HCT116 (cell line): ENCODE measurements at places on chromosomes 3 and 15. TPM values are rescaled to one million over a fixed set of nuclear protein-coding genes. Genes with fewer than 3 reads are reported as not detected.
A peak's percentile ranks its signal among the peaks of the same experiment; 100 is the strongest.

- no peak for DNase-seq
These were observed 48.4 kb downstream of the TMEM45A start for GRCh38 chr3:100540791-100541334.

- peak; percentile 27 for DNase-seq
These were observed 3.0 kb upstream of the TLE3 start for GRCh38 chr15:70100474-70101341.

DNA sequence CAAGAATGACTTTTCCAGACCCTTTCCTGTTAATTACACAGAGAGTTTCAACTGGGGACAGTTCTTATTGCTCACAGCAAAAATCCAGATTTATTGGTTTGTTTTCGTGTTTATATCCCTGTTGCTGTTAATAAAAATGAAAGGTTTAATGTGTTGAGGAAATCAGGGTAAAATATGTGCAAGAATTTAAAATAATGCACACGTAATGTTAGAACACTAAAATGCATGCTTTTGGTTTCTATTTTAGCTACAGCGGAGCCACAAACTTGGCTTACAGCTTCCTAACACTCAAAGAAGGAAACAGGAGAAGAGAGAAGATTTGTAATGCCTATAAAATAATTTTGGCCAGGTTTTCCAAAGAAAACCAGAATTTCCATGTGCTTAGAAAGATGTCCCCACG is 62.7 kb downstream of the CASR start:
- DNase-seq: no peak

GRCh38 chr15:72749700-72750099 is 33.9 kb downstream of the ADPGK start:
- DNase-seq: no peak

DNA sequence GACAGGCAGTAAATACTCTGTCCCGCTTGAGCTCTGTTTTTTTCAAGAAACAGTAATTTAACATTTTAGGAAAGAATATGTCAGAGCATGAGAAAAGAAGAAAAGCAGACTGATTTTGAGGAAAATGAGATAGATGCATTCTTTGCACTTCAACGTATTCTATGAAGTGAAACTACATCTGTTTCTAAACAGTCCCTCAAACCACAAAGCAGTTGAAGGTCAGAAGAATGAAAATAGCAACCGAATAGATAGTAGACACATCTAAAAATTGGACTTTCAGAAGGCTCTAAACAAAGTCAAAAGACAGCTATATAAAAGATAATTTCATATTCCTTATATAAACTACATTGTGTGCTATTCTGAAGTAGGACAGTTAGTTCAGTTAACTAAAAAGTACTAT is 172.6 kb upstream of the LRRC3B start:
- DNase-seq: no peak

DNA sequence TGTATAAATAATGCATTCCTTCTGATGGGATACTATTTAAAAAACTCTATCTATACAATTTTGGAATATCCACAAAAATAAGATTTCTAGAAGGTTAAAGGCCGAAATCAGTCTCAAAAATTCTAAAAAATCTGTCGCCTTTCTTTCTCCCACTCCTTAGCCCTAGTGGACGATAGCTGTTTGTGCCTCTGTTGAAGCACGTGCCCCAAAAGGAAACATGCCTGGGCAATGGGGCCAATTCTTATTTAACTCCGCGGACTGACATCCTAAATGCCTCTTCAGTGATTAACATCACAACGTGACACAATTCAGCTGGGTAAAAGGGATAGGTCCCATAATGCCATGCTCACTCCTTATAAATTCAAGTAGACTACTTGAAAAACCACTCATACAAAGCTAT is 65.1 kb downstream of the GAP43 start:
- DNase-seq: no peak

ACKR2 gene
- 0.76 TPM for total RNA-seq

TMEM266 gene
- total RNA-seq: 0.91 TPM

- DNase-seq: no peak
These were observed 176.5 kb upstream of the PLSCR5 start for GRCh38 chr3:146781606-146782005.

GRCh38 chr3:136772709-136773108 is 20.5 kb upstream of the STAG1 start:
- DNase-seq: no peak

DNA sequence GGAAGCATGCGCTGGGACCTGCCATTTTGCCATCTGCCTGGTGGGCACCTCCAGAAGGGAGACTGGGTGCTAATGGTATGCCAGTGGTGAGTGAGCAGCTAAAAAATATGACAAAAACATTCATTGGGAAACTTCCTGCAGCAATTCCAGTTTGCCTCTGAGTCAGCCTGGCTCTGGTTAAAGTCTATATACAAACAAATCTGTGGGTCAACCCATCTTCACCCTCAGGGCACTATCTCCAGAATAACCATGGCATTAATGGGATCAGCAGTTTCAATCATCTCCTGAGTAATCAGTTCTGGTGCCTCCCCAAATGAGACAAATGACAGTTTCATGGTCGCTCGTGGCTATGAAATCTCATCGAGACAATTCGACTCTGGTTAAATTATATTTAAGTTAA is 21.5 kb downstream of the FRMD4B start:
- DNase-seq: no peak

DNA sequence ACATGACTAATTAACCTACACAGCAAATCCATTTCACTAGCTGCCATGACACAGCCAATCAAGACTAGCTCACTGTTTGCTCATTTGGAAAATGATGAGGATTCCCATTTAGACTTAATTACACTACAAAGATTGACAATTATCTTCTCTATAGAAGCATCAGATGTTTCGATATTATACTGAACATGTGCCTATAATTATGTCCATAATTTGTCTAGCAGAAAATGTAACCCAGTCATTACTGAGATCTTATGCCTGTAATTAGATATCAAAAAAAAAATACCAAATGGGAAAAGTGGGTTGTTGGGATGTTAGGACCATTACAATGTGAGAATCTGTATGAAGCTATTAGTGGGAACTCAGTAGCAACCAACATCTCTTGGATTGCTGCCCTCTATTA is 344.2 kb upstream of the MCTP2 start:
- DNase-seq: no peak

- DNase-seq: no peak
These were observed 310.7 kb upstream of the ZNF717 start for GRCh38 chr3:76096036-76096435.

- DNase-seq: no peak
These were observed 78.1 kb upstream of the LMOD3 start for GRCh38 chr3:69200384-69201068.

GRCh38 chr3:168497183-168497582 is 401.5 kb upstream of the GOLIM4 start:
- no peak for DNase-seq

BCL2A1 gene
- total RNA-seq: 0.44 TPM

DNA sequence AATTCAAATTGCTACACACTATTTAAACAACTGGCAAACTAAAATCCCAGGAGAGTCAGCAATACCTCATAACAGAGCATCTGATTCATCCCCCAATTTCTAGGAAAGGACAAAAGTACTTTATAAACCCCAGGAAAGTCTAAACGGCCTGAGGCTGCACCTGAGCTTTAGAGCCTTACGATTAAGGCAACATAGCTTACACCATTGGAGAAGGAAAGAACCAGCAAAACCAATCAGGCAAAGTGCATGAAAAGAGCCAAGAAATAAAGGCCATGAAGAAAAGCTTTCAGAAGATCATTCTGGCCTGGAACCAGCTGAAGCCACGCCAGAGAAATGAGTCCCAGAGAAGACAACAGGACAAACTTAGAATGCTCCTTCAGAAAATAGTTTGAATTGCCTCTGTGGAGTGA is 48.1 kb downstream of the PTPN9 start:
- no peak for DNase-seq

DNA sequence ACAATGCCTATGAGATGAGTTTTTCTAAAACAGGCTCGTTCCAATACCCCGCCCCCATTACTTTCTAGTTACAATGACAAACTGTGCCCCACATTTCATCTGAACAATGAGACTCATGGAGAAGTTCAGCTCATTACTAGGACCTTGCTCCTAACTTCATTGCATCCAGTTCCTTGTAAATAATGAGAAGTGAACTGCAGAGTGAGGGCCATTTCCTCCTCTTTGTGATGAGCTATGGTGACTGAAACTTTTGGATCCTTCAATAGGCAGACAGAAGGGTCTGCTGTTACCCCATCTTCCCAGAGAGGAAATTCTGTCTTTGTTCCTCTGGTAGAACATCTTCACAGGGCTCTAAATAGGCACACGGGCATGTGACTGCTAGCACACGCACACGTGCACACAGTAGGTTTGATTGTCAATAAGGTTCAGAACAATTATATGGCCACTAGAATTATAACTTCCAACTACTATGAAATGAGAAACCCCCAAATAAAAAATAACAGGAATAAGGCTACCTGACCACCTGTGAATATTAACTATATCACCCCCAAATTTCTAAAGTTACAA is 51.8 kb downstream of the SERP1 start:
- DNase-seq: no peak

IL17RC gene
- 17.6 TPM for total RNA-seq

DNA sequence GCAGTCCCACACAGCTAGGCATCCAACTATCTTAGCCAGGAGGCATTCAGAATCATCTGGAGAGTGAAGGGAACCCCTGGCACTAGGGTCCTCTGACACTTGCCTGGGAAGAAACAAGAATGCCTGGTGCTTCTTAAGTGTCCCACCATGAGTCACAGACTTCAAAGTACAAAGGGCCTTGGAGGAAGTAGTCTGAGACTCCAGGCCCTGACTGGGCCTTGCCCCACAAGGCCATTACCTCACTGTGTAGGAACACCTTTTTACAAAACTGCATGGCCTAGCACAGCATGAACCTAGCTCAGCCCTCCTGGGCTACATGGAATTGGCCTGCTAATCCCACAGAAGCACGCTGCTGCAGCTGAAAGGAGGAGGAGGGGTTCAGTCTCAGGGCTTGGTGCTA is 104.5 kb upstream of the SLCO2A1 start:
- no peak for DNase-seq

- no peak for DNase-seq
These were observed 86.6 kb downstream of the SNRK start for GRCh38 chr3:43372809-43373559.

CLDN16 gene
- total RNA-seq: not detected

DNA sequence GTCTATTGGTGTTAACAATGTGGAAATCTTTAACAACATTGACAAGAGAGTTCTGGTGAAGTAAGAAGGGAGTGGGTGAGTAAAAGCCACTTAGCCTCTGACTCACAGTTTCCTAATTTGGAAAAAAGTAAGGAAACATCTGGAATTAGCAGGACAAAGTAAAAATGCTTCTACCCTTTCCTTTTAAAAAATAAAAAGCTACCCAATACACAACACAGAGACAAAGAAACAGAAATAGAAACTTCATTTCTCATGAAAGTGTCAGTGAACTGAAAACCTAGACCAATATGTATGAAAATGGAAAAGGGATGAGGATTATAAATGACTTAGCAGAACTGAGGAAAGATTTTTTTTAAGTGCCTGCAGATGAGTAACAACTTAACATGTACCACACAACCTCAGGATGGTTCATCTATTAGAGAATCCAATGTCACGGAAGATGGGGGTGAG is 65.4 kb downstream of the SSR3 start:
- DNase-seq: no peak

ATP13A5 gene
- not detected for total RNA-seq

MEX3B gene
- total RNA-seq: 1.9 TPM

GRCh38 chr3:23668430-23668904 is 137.3 kb upstream of the UBE2E1 start:
- peak; percentile 95 for DNase-seq
